Hematopoietic multipotent progenitor cell treated with erythropoietin and hydrocortisone succinate and interleukin-3 and kit ligand, for 6 days (in vitro differentiated cells): ENCODE measurements at places on chromosomes 6 and 20.

DNA sequence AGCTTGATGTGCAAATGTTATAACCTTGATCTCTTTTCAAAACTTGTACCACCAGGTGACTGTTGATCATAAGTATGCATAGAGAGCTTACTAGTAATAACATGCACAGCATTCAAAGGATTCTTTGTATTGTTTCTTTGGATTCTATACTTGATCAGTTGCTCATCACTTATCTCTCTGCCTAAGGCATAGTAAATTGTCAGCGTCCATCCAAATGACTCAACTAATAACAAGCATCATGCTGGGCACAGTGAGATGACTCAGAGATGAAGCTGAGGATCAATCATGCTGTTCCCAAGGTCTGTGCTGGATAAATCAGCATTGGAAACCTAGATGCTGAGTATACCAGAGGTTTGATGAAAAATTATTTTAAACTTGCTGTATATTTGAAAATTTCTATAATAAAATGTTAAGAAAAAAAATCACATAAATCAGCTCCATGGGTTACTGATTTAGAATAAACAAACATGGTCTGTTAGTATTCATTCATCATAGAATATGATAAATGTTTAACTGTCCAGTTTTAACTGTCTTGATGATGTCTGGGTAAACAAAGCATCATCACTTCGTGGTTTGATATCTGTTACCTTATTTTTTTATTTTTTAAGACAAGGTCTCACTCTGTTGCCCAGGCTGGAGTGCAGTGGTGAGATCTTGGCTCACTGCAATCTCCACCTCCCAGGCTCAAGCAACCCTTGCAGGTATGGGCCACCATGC lies 45.6 kb upstream of the SGK1 start:
- no peak for DNase-seq

DNA sequence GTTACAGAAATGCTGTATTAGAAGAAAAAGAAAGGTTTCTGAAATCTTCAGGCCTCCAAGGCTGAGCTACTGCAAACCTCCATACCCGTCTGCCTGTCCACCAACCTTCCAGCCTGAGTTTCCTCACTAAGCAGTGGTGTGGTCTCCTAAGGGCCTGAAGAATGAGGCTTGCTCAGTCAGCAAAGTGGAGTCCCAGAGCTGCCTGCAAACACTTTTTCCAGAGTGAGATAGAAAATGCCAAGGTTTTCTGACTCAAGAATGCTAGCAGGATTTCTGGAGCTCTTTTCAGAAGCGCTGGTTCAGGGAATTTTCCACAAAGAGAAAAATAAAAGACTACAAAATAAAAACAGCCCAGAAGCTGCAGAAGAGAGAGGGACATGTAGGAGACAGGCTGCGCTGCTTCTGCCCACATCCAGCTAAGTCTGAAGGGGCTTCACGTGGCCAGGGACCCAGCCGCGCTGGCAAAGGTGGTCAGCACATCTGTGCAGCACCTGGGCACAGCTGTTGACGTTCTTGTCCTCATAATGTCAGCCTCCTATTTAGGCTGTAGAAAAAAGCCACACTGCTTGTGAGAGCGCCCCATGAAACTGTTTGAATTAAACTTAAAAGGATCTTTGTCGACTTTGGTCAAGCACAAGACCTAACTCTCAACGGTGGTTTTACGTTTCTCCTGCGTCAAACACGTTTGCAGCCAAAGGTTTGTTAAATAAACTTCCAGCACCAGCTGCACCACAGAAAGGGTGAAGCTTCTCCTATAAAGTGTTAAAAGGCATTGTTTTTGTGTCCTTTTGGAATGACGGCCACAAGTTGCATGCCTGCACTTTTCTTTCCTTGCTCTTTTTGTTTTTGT lies 209.0 kb downstream of the THBS2 start:
- no peak for DNase-seq

- no peak for DNase-seq
These were observed 57.4 kb upstream of the SASH1 start for GRCh38 chr6:148285205-148285604.

DNA sequence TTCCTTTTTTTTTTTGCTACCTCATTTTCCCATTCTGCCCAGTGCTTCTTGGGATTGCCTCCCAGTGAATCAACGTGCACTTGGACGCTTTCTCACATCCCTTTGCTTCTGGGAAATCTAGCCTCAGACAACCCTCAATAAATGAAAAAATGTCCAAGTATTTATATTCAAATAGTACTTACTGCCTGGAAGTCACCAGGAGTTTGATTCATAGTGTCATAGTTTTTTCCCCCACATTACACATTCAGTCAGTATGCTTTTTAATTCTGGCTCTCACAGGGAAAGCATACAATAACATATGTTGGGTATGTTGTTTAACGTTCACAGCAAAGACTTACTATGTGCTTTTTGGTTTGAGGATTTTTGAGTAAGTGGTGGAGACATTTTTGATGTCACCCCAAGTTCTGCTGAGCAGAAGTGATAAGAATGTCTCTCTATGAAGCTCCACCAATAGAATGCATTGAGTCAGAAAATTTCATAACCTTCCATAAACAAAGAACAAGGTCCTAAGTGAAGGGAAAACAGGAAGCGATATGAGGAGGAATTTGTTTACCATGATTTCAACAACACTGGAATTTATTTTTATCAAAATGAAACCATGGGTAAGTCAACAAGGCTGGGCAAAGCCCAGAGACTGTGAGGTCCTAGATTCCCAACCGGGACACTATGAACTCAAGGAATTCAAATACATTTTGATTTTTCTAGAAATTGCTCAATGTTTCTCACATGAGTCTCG lies 301.2 kb upstream of the BMP2 start:
- no peak for DNase-seq

DNA sequence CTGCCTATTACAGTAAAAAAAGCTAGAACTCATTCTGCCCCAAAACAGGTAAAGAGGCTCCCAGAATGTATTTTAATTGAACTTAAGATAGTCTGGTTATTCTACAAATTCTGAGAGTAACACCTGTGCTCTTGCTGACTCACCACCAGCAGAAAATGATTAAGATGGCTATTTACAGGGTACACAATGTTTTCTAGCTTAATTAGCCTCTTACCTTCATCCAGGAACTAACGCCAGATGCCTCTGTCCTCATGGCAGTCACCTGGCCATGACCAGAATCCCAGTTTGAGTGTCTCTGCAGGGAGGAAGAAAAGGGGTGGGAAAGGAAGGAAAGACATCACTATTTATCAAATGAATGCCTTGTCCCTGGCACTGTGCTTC lies 31.3 kb upstream of the PPP1R3G start:
- DNase-seq, result no peak

DNA sequence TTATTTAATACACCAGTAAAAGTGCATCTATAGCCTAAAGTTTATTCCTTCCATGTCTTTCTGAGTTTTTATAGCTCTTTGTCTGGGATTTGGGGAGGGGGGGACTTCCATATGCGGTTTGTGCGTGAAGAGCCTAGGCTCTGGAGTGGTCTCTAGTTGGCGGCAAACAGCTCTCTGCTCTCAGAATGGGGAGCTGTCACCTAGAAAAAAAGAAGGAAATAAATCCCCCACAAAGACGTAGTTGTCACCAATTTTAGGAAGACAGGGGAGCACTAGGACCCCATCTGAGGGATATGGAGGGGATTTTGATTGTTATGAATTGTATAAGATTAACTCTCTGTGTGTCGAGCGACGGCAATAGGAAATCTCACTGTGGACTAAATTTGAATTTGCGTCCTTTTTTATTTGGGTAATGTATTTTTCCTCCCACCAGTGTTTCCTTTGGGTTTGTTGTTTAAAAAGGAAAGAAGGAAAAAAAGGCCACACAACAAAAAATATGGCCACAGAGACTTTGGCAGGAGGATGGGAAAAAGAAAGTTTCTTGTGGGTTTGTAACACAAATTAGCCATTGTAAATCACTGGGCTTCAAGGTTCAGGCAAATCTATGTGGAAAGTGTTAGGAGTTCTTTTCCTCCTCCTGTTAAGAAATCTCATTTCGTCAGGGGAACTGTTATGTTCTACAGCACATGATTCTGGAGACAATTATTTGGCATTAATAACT lies 7.4 kb downstream of the POU3F2 start:
- no peak for DNase-seq

- no peak for DNase-seq
These were observed 226.4 kb downstream of the CLIC5 start for GRCh38 chr6:45789238-45789637.

- DNase-seq, result no peak
These were observed 193.9 kb downstream of the DLL1 start for GRCh38 chr6:170096803-170097504.
